Camera-type eye (tissue), 1 donor: ENCODE measurements at places on chromosomes 2 and 18. TPM values are rescaled to one million over a fixed set of nuclear protein-coding genes. Genes with fewer than 3 reads are reported as not detected.

Gene CCDC68
- 14.3 TPM for total RNA-seq

Gene AGFG1
- 73.6 TPM for total RNA-seq

Gene CD8B
- 0.71 TPM for total RNA-seq

Gene LINC00305
- not detected for total RNA-seq

Gene HADHB
- 111 TPM for total RNA-seq
